ENCODE measurements at places on chromosomes 16 and 17.

DNA sequence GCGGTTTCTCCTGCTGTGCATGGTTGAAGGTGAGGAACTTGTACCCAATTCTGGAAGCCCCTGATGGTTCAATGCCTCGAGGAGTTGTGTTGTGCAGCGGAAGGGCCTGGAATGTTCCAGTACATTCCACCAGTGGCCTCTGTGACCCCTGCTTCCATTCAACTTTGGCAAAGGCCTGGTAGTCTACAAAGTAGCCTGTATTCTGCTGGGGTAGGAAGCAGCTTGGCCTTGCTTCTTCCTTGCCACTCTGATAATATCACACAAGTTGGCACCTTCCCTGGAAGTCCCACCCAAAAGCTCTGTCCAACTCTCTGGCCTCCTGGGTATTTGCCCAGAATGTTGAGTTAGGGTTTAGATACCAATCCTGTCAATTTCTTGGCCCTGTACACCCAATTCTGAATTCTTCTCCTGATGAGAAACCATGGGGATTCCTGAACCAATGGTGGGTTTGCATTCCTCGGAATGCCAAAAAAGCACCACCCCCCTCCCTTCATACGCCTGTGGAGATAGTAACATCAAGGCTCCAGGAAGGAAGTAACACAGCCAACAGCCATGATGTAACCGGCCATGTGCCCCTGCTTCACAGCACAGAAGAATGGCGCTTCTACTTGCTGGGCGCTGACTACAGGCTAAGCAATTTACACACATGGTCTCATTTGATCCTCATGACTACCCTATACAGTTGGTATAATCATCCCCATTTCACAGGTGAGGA is 11.8 kb upstream of the FAM117A start:
- DNase-seq, result peak; percentile 73

DNA sequence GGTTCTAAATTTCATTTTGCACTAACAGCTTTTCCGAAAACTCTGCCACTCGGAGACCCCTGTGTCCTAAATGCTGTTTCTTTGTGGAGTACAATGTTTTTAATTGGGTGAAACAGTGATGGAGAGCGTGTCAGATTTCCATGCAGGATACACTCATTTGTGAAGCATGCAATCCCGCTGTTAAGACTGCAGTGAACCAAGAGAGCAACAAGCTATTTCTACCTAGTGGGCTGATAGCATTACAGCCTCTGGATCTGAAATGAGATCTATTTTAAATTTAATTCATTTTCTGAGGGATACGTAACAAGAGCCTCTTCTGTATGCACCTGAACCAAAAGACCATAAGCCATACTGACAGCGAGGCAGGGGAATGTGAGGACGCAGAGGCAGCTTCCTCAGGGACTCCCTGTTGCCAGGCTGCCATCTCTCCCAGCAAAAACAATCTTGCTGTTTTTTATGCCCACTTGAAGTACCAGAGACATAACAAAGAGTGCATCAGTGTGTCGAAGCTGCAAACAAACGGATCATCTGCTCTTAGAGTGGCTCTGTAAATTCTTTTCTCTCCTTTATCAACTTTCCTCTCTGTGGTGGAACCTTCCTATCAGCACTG is 199.9 kb upstream of the COX10 start:
- DNase-seq, result no peak

DNA sequence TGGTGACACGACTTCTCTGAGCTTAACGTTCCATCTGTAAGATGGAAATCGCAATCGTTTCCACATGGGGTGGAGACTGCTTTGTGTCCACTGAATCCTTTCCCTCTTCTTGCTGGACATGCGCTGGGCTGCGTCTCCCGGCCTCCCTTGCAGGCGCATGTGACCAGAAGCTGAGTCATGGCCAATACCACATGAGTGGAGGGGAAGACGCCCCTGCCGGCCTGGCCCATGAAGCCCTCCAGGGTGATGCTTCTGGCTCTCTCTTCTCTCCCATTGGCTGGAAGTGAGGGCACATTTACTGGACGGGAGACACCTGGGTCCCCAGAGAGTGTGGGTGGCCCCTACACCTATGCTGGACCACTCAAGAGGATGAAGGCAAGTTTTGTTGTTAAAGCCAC is 71.1 kb downstream of the DYNLRB2 start:
- no peak for DNase-seq

- no peak for DNase-seq
These were observed 1.6 kb downstream of the FAM117A start for GRCh38 chr17:49762151-49762941.

DNA sequence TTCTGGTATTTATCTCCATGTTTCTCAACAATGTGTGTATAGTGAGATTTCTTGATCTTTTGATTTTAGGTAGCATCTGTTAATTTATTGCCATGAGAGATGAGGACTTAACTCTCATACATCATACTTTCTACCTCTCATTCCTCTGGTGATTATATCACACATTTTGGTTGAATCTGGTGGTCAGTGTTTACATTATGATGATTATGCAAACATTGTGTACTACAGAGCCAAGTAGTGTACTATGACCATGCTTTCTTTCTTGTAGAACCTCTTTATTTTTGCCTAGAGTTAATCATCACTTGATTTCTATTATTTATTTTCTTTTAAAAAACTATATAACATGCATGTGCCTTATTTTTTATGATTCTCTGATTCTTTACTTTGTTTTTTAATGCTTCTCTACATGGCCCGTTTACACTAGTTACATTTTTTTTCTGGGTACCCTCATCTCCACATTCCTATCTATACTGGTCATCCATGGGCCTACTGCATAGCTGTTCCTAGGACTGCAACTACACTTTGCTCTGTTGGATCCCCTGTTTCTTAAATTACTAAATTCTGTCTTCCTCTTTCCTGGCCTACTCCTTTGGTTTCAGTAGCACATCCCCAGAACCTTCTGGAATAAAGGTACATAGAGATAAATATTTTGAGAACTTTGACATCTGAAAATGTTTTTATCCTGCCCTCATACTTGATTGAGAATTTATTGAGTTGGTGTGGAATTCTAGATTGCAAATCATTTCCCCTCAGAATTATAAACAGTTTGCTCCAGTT is 63.0 kb upstream of the LRRC37A3 start:
- no peak for DNase-seq

- DNase-seq, result no peak
These were observed 19.5 kb downstream of the SOCS3 start for GRCh38 chr17:78340183-78340955.

- no peak for DNase-seq
These were observed 2047.4 kb downstream of the TP53TG3F start for GRCh38 chr16:35506898-35507194.

DNA sequence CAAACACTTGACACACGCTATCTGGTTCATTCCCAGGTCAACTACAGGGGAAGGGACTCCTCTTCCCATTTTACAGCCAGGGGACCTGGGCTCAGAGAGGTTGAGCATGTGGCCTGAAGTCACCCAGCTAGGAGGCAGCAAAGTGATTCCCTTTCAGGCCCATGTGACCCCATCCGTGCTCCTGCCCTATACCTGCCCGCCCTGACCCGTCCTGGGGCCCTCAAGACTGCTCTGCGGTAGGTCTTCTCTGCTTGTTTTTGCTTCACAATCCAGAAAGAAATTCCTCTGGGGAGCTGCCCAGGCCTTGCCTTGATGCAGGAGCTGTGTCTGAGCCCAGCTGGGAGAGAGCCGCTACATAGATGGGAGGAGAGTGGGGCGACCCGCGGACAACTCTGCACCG is 161.4 kb downstream of the SDK2 start:
- no peak for DNase-seq

GRCh38 chr17:77449373-77449907 is 308.7 kb downstream of the SEC14L1 start:
- DNase-seq, result no peak

- DNase-seq, result no peak
These were observed 6.2 kb upstream of the RAMP2 start for GRCh38 chr17:42754782-42755181.

- DNase-seq, result no peak
These were observed 16.3 kb downstream of the AXIN1 start for GRCh38 chr16:336269-336668.

- DNase-seq, result no peak
These were observed 354.6 kb upstream of the MAF start for GRCh38 chr16:79954921-79955705.

DNA sequence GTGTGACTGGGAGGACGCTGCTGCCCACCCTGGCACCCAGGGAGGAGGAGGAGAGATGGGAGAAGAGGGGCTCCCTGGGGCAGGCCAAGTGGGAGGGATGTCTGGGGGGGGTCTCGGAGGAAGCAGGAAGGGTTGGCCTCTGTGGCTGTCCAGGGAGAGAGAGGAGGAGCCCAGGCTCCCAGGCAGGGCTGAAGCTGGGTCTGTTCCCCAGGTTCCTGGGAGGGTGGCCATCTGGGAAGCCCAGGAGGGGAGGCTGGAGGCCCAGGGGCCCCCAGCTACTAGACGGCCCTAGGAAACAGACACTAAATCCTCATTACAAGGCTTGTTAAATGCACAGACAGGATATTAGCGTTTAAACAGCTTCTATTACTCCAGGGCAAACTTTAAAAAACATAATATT is 139.8 kb downstream of the ENGASE start:
- DNase-seq, result no peak

GRCh38 chr16:88303890-88304819 is 78.6 kb upstream of the ZNF469 start:
- DNase-seq, result no peak

- DNase-seq, result peak; percentile 54
These were observed 7.8 kb downstream of the RARA start for GRCh38 chr17:40316571-40317344.

DNA sequence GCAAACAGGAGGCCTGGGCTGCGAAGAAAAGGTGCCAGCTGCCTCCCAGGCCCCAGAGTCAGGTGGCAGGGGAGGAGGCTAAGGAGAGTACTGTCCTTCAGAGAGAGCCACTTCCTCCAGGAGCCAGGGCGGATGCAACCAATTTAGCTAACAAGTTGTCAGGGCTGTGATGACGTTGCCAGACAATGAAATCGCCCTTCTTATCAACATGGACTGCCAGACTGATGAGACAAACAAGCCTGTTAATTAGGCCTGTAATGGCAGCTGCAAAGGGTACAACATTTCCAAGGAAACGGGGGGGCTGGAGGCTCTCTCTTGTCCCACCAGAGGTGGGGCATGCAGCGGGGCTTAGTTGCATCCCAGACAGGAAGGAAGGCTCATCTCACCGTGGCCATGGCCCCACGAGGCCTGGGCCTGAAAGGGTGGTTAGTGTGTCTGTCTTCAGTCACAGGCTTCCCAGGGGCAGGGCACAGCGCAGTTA is 111.8 kb downstream of the SDK2 start:
- no peak for DNase-seq

DNA sequence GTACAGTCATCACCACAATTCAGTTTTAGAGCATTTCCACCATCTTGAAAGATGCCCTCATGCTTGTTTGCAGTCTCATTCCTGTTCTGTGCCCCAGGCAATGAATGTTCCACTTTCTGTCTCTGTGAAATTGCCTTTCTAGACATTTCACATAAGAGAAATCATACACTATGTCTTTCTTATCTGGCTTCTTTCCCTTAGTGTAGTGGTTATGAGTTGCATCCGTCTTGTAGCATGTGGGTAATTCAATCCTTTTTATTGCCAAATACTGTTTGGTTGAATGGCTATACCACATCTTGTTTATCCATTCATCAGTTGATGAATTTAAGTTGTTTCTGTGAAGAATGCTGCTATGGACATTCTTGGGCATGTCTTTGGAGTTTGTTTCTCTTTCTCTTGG is 132.5 kb upstream of the PLCG2 start:
- no peak for DNase-seq

DNA sequence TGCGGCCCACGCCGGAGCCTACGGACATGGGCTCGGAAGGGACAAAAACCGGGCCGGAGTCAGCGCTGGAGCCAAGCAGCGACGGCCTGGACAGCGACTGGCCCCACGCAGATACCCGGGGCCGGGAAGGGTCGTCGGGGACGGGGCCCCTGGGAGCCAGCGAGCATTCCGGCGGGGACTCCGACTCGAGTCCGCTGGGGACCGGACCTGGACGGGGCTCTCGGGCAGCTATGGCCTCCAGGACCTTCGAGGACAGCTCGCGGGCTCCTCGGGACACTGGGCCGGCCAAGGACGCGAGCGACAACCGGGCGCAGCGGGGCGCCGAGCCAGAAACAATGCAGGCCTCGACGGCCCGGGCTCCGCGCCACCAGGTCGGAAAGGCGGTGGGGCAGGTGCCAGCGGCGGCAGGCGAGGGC is 1.0 kb downstream of the MYO15B start:
- no peak for DNase-seq

DNA sequence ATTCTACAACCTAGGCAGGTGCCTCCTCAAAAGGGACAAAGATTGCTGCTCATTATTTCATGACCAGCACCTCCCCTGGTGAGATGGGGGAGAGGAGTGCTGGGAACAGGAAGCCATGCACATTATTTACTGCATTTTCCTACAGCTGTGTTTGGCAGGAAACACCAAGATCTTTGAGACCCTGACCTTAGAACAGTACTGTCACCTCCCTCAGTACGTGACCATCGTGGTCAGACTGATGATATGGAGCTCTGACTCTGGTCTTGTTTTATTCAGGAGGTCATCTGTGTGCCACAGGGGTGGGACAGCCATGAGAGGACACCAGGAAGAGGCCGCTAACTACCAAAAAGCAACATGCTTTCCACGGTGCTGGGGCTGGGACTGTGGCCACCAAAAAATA is 37.4 kb downstream of the USP22 start:
- peak; percentile 24 for DNase-seq

- no peak for DNase-seq
These were observed 17.7 kb upstream of the CBFB start for GRCh38 chr16:67011274-67011673.

DNA sequence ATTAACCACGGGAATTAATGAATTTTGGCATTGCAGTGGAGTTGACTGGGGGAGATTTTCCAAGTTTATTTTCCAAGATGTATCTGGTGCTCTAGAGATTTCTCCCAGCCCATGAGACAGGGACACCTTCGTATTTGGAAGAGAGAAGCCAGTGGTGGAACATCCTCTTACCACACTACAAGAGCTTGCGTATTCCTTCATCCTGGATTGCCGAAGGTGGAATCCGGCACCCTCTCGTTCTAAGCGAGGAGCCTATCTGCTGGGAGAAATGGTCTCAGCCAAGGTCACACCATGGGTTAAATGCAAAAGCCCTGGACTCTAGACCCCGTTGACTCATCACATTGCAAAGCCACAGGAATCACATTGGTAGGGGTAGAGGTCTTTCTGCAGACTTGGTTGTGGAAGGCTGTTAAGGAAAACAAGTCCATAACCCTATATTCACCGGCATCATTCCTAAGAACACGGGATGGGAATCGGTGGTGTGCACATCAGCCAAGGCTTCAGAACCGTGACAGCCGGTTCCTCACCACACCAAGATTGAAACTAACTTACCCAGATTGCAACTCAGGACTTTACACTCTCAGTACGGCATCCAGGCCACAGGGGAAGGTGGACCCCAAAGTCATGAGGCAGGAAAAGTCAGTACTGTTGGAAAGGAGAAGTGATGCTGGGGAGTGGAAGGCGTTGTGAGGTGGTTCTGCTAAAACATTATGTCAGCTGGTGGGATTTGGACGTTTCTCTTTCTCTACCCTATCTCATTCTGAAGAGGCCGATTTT is 259.8 kb downstream of the CPPED1 start:
- DNase-seq, result no peak

GRCh38 chr16:74455619-74456289 is 34.5 kb upstream of the CLEC18B start:
- peak; percentile 48 for DNase-seq

Data from endothelial cell of umbilical vein (primary cell).